BJ (cell line): ENCODE measurements at places on chromosomes 5 and 9.
A peak's percentile ranks its signal among the peaks of the same experiment; 100 is the strongest.

- no peak for DNase-seq
These were observed 162.5 kb downstream of the HSPA4 start for GRCh38 chr5:133214153-133214820.

- DNase-seq: no peak
These were observed 395.7 kb upstream of the ZNF462 start for GRCh38 chr9:106467113-106467864.

- DNase-seq: no peak
These were observed 138.9 kb upstream of the RAI14 start for GRCh38 chr5:34517249-34517648.

GRCh38 chr5:66741394-66741793, 145.2 kb downstream of the MAST4 start:
- no peak for DNase-seq

- no peak for DNase-seq
These were observed 271.1 kb upstream of the IRX1 start for GRCh38 chr5:3324421-3325101.

- DNase-seq: no peak
These were observed 283.4 kb upstream of the PTGER4 start for GRCh38 chr5:40396317-40396716.

- DNase-seq: no peak
These were observed 202.9 kb downstream of the SGCD start for GRCh38 chr5:156529892-156530291.

- no peak for DNase-seq
These were observed 1.4 kb upstream of the PKD2L2 start for GRCh38 chr5:137887831-137888230.

DNA sequence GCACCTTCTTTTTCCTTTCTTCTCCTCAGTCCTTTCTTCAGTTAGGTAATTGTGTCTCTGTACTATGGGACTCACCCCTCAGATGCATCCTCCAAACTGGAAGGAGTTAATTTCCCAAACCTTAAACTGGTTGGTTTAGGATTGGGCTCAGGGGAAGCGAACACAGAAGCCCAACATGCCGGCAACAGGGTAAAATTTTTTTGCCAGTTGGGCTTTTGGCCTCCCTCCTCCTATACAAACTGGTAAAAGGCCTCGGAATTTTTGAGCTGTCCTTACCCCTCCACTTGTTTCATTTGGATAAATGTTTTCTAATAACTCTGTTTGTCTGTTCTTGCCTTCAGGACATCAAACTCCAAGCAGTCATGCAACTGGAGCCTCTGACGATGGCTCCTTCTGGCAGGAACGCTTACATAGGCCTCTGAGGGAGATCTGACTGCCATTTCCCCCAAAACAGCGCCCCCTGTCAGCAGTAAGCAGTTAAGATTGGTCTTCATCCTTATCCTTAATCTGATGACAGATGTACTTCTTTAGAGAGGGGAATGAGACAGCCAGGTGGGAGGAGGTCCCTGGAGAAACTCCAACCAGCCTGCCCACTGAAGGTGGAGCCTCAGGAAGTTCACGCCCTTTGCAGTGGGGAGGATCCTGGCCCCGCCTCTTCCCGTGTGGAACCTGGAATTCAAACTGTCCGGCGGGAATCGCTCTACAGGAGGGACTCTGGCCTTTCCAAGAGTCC, 57.8 kb upstream of the SPINK5 start:
- no peak for DNase-seq

- DNase-seq: peak; percentile 35
These were observed 76.0 kb downstream of the FCHO2 start for GRCh38 chr5:73031839-73032238.

DNA sequence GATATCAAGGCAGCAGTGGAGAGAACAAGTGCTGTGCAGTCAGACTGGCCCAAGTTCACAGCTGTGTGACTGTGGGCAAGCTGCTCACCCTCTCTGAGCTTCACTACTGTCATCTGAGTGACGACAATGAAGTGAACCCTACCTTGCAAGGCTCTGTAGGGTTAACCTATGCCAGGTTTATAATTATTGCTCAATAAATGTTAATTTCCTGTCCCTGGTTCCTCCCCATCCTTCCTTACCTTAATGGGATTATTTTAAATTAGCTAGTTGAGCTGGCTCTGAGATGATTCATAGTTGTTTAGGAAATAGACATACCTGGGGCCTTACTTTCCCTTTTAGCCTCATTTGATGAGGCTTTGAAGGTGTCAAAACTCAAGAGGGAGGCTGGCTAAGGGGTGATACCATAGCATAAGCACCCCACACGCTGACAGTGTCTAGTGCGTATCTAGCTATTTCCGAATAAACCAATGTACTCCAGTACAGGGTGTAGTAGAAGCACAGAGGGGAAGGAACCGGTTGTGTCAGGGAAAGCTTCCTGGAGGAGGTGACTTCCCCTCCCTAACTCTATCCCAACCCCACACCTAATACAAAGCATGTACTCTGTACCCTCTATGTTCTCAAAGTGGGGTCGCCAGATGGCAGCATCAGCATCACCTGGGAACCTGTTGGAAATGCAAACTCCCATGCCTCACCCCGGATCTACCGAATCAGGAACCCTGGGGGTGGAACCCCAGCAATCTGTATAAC, 63.3 kb upstream of the SLC25A51 start:
- DNase-seq: no peak

- DNase-seq: no peak
These were observed 7.4 kb upstream of the CEL start for GRCh38 chr9:133054194-133054890.

GRCh38 chr9:26744191-26744965, 148.2 kb downstream of the CAAP1 start:
- peak; percentile 0 for DNase-seq

DNA sequence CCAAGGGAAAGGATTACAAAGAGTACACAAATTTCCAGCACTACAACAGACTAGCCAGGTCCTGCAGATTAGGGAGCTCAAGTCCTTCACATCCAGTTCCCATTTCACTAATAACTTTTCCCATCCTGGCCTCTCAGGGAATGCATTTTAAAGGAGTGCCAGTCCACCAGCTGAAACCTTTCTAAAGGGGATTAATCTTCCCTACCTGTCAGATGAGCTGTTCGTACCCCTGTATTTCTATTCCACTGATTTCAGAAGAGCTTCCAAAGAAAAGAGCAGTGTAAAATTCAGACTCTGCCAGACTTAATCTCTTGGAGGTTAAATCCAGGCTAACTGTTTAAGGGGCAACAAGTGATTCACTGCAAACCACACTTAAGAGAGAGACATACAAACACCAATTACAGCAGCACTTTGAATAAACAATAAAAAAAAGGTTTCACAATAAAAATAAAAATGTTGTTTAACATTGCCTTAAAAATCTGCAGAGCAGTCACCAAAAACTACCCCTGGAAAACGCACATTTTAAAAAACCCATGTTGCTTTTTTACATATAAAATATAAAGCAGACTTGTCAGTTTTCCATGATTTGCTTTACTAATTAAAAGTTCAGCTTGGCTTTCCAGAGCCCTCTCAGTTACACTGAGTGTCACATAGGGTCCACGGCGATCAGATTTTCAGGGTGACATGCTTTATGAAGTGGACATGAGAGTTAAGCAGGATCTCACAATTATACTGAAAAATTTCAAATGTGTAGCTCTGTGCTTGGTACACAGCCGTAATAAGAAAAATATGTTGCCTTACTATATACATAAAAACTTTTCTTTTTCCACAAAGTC, 3.2 kb downstream of the ROR2 start:
- no peak for DNase-seq

- no peak for DNase-seq
These were observed 3.8 kb downstream of the NR2F1-AS1 start for GRCh38 chr5:93576994-93577853.

DNA sequence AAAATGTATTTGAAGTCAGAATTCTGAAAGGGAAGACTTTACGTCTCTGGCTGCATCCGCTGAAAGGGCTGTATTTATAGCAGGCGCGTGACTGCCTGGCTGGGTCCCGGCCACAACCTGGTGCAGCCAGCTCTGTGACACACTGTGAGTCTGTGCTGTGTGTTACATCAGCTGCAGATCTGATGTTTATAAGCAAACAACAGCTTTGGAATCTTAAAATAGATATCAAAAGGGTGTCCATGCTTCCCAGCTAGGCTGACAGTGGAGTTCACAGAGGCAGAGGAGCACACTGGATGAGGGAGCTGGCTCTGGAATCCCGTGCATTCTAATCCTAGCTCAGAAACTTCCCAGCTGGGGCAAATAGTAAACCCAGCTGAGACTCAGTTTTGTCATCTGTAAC, 433.4 kb upstream of the BRINP1 start:
- DNase-seq: peak; percentile 73

GRCh38 chr9:108787690-108788048, 68.1 kb downstream of the ACTL7B start:
- no peak for DNase-seq

- DNase-seq: no peak
These were observed 19.9 kb downstream of the MED10 start for GRCh38 chr5:6358434-6358820.

- DNase-seq: no peak
These were observed 82.1 kb downstream of the CYFIP2 start for GRCh38 chr5:157348049-157348400.

DNA sequence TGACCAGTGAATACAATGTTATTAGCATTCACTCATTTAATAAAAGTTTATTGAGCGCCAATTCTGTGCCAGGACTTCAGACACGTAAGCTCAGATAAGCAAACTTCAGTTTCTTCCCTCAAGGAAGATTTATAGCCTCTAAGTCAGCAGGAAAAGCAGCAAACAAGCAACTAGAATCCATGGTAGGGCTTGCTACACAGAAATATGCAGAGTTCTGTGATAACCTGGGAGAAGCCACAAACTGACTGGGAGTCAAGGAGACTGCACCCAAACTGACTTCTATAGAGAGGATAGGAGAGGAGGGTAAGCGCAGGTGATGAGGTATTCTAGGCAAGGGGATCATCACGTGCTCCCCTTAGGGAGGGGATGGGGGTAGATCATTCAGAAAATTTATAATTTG, 1.4 kb upstream of the OGN start:
- no peak for DNase-seq

DNA sequence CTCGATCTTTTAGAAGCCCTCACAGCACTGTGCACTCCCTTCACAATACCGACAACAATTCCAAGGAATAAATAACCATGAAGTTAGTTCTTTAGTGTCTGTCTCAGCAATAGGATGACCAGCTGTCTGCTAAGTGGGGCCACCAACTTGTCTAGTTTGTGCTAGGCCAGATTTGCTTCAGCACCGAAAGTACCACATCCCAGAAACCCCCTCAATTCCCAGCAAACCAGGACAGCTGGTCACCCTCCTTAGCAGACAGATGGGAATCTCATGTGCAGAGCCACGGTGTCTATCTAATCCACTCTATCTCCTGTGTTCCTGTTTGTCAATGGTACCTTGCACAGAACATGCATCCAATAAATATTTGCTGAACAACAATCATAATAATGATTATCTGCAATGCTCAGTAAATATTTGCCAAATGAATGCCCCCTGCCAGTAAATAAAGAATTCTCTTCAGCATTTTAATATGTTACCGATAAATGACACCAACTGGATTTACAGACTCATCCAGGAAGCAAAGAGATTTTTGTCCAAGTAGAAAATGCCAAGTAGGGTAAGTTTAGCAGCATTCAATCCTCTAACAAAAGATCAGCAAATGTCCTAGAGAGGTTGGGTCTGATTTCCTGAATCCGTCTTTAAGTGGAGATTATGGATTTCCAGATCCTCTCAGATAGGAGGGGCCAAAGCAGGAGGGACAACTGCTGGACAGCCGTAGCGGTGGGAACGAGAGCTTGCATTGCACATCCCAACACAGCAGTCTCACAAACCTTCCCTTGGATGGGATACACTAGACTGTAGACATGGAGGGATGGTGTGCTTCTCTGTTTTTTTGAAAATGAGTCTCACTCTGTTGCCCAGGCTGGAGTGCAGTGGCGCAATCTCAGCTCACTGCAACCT, 51.9 kb upstream of the ANKRD33B start:
- no peak for DNase-seq

- no peak for DNase-seq
These were observed 12.8 kb downstream of the SNAPC4 start for GRCh38 chr9:136387217-136387616.

DNA sequence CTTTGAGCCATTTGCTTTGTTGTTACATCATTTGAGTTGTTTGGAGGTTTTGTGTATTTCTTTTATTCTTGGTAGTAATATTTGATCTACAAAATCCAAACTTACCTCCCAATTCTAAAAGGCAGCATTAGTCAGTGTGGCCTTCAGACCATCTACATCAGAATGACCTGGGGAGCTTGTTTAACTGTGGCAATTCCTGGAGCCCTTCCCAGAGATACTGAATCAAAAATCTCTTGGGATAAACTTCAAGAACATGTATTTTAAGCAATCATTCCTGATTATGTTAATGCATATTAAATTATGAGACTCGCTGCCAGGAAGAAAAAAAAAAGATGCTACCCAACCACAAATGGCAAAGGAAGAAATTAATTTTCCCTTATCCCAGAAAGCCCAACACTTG, 268.9 kb upstream of the PDE4D start:
- DNase-seq: no peak

DNA sequence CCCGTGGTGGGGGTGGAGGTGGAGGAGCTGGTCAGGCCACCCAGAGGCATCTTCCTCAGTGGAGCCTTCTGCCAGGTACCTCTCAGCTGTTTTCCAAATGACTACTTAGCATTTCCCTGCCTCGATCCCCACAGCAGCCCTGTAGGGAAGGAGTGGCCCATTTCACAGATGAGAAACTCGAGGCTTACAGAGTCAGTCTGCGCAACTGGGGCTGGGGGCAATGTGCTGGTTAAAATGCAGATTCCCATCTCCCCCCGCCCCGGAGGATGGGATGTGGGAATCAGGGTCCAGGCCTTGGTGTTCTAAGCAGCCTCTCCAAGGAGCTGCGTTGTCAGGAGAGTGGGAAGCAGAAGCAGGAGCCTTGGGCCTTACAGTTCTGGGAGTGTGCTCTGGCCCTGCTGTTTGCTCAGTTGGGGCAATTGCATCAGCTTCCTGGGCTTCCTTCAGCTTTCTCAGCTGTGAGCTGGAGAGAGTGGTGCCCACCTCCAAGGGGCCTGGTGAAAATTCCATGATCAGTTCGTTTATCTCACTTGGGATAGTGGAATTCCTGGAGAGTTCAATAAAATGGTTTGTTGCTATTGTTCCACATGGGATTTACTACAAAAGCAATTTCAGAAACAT, 19.4 kb downstream of the ERGIC1 start:
- DNase-seq: no peak

DNA sequence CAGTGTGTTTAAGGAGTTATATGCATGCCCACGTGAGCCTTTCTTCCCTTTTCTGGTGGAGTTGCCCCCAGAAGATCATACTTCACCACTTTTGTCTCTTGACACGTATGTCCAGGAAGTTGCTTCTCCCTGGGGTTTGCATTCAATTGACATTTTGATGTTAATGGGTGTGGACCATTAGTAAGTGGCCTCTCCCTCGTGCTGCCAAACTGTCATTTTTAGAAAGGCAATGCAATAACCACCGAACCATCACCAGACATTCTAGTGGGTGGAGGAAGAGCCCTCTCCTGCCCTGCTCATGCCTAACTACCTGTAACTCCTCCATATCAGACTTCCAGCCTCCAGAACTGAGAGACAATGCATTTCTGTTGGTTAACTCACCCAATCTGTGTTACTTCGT, 290.8 kb downstream of the ATPSCKMT start:
- DNase-seq: no peak

GRCh38 chr5:18152671-18153070, 518.4 kb downstream of the TAF11L14 start:
- DNase-seq: no peak
